ENCODE measurements at places on chromosomes 6 and 20. TPM values are rescaled to one million over a fixed set of nuclear protein-coding genes. Genes with fewer than 3 reads are reported as not detected.

EPPIN gene
- polyA plus RNA-seq = not detected

SIRPB1 gene
- 1.5 TPM for polyA plus RNA-seq

TP53INP2 gene
- 29.5 TPM for polyA plus RNA-seq

FOXQ1 gene
- polyA plus RNA-seq = 1.7 TPM

ECT2L gene
- not detected for polyA plus RNA-seq

All from small intestine (tissue), 16 donors.